ENCODE measurements at places on chromosomes 7 and 10.
A peak's percentile ranks its signal among the peaks of the same experiment; 100 is the strongest.

GRCh38 chr10:71547876-71548846 lies 151.4 kb downstream of the CDH23 start:
- peak; percentile 27 for DNase-seq

- peak; percentile 70 for DNase-seq
Observed at GRCh38 chr10:18681366-18681765, 22.1 kb downstream of the ARL5B start.

GRCh38 chr7:155796381-155797261 lies 15.6 kb downstream of the SHH start:
- no peak for DNase-seq

GRCh38 chr7:158414486-158414961 lies 173.1 kb downstream of the PTPRN2 start:
- peak; percentile 9 for DNase-seq

DNA sequence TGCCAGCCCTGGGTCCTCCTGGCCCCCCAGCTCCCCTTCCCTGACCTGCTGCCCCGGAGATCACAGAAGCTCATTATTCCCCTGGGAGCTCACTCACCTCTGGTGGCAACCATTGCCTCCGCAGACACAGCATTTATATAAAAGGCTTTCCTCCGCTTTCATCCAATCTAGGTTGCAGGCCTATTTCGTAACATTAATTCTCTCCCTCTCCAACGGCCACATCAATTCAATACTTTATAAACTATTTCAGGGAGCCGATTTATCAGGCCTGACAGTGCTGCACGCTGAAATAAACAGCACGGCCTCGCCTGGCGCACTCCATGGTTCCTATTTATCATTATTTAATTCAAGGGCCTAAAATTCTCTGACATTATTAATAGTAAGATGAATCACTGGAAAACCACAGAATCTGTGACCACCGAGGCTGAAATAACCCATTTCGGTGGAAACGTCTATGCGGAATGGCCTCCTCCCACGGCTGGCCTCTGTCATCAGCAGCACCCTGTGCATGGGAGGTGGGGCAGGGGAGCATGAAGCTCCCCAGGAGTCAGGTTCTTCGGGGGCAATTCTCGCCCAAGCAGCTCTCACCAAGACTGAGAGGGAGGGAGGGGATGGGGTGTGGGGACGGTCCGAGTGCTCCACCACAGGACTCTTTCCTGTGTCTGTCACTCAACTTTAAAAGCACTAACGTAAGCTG lies 249.3 kb upstream of the PFKP start:
- DNase-seq = no peak

Measured in fibroblast of upper back skin (primary cell).